ENCODE measurements at places on chromosomes 2 and 18.

DNA sequence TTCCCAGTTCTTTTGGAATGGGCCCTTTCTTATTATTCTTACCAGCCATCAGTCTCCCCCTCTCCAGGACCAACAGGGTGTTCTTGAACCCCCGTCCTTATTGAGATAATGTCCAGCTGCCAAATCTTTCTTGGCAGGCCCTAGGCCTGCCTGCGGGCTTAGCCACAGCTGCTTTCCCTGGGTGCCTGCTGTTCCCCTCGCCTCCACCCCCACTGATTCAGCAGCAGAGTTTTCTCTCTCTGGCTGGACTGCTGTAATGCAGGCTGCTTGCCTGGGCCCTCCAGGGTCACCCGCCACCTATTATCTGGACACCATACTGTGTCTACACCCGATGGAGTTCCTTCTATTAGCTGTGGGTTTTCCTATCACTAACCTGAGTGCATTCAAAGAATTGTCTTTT is 395.4 kb upstream of the ATP5MC3 start:
- DNase-seq = no peak

DNA sequence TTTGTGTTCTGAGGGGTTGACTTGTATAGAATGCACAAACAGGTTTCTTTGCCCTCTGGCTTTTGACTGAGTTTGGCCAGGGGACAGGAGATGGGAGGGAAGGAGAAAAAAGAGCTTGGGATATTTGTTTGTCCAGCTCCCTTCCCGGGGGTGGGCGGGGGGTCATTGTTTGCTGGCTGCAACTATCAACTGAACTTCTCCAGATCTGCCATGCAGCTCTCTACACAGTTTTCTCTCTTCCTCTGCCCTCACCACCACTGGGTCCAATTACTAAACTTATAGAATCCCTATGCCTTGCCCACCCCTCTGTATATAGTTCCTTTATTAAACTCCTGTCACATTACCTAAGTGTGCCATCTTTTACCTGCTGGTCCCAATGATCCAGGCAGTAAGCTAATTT is 32.8 kb upstream of the CHN1 start:
- no peak for DNase-seq

- no peak for DNase-seq
Observed at GRCh38 chr18:32730620-32731091, 42.2 kb downstream of the KLHL14 start.

DNA sequence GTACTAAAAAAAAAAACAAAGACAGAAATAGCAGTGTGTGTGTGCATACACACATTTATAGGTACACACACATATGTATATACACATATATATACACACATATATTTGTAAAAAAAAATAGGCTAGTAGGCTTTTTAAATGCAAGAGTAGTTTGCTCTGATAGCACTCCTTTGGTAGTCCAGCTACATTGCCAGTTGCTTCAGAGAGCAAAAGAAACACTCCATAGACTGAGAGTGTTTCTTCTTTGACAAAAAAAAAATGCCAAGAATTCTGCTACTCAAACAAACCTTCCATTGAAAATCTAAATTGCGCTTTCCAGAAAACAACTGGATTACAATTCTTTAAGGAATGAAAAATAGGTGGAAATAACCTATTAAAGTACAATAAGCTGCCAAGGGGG is 365.9 kb upstream of the GALNT5 start:
- DNase-seq = no peak

GRCh38 chr2:35932276-35932963 is 423.2 kb upstream of the CRIM1 start:
- no peak for DNase-seq

- DNase-seq = no peak
Observed at GRCh38 chr2:176834226-176834625, 378.4 kb upstream of the HNRNPA3 start.

- DNase-seq = no peak
Observed at GRCh38 chr2:19538411-19538963, 180.1 kb upstream of the OSR1 start.

GRCh38 chr2:10658041-10658913 is 31.5 kb downstream of the NOL10 start:
- DNase-seq = no peak
